Mucosa of gallbladder (tissue), 1 donor: ENCODE measurements at places on chromosomes 12 and 14.

DNA sequence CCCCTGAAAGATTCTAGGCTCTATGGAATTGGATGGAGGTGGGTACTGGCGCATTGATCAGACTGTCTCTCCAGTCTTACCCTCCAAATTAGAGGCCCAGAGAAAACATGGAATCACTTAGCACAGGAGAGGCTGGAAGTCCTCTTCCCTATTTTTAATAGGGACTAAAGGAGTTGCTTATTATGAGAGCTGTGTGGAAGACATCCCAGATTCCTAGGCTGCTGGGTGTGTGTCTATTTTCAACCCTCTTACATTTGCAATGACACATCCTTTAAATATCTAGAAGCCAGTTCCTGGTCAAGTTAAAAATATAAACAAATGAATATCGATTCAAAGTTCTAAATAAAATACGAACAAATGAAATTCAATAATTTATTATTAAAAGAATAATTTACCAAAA lies 58.3 kb upstream of the ARID2 start:
- DNase-seq = no peak

GRCh38 chr14:92425101-92425500 lies 88.5 kb upstream of the RIN3 start:
- DNase-seq = no peak

- no peak for DNase-seq
Measured at GRCh38 chr12:66270613-66271012, 31.7 kb upstream of the HELB start.

DNA sequence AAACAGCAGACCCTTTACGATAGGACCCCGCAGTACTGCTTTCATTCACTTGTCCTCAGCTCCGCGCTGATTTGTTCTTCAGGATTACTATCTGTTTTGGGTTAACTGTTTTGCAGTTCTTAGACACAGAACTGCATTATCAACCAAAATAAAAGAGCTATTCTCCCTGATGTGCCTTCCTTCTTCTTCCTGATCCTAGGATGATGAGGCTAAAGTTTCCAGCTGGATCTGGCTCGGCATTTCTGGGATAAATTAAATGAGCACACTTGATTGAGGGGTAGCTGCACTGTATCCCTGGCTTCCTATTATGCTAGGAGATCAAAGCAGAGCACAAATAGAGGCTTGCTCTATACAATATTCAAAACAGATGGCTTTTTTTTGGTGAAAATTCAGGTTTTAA lies 165.7 kb downstream of the FBXL14 start:
- DNase-seq = no peak

- no peak for DNase-seq
Measured at GRCh38 chr12:56590237-56590830, 39.8 kb downstream of the BAZ2A start.

GRCh38 chr14:99722741-99723140 lies 38.6 kb downstream of the CYP46A1 start:
- DNase-seq = no peak

- no peak for DNase-seq
Measured at GRCh38 chr14:79411403-79412174, 799.7 kb downstream of the DIO2 start.

DNA sequence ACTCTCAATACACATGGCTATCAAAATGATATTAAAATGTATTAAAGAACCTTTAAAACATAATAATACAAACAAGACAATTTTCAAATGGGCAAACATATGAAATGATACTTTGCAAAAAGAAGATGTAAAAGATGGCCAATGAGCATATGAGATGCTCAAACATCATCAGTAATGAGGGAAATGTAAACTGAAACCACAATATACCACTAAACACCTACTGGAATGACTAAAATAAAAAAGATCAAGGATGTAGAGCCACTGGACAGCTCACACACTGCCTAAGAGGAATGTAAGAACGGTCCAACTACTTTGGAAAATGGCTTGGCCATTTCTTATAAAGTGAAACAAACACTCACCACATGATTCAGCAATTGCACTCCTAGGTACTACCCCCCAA lies 97.2 kb upstream of the BBS10 start:
- DNase-seq = no peak

DNA sequence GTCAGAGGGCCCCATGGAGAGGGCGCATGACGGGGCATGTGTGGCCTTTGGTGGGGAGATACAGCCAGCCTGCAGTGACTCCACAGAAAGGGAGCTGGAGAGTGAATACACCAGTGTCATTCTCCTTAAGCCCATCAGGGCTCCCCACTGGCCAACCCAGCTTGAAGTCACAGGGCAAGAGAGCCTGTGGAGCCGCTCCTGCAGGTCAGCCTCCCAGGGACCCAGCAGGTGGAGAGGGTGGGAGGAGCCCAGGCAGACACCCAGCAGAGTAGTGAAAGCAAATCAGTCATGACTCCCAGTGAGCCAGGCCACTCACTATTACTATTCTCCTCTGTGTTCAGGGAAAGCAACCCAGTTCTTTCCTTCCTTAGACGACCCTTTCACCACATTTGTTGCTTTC lies 110.0 kb upstream of the CPM start:
- no peak for DNase-seq

DNA sequence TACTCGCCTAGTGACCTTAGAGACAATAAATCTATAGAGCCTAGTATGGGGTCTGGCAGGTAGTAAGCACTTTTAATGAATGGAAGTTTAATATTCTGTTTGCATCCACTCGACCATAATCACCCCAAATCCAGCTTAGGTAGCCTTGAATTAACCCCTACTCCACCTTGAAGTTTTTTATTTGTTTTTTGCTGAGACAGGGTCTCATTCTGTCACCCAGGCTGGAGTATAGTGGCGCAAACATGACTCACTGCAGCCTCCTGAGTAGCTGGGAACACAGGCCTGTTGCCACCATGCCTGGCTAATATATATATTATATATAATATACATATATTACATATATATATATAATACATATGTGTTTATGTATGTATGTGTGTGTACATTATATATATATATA lies 38.8 kb downstream of the MDM2 start:
- DNase-seq = no peak

DNA sequence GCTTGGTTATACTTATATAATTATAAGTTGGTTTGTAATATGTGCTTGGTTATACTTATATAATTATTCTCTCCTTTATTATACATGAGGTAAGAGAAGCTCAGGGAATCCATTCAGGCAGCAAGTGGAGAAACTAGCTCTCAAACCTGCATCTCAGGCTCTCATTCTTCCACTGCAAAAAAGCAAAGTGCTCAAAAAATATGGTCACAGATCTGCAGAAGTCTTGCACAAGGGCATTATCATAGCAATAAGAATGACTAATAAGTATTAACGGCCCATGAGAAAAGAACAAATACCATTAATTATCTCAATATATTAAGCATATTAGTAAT lies 476 bp upstream of the TRAFD1 start:
- no peak for DNase-seq

DNA sequence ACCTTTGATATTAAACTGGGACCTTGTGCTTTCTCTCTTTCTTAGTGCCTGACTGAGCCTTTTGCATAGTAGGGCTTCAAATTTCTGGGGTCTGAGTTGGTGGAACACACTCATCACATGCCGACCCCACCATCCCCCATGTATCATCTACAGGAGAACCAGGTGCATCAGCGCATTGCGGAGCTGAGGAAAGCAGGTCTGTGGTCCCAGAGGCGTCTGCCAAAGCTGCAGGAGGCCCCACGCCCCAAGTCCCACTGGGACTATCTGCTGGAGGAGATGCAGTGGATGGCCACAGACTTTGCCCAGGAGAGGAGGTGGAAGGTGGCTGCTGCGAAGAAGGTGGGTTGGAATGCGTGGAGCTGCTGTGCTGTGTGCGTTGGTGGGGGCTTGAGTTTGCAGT lies 37.8 kb downstream of the EP400 start:
- DNase-seq = no peak

DNA sequence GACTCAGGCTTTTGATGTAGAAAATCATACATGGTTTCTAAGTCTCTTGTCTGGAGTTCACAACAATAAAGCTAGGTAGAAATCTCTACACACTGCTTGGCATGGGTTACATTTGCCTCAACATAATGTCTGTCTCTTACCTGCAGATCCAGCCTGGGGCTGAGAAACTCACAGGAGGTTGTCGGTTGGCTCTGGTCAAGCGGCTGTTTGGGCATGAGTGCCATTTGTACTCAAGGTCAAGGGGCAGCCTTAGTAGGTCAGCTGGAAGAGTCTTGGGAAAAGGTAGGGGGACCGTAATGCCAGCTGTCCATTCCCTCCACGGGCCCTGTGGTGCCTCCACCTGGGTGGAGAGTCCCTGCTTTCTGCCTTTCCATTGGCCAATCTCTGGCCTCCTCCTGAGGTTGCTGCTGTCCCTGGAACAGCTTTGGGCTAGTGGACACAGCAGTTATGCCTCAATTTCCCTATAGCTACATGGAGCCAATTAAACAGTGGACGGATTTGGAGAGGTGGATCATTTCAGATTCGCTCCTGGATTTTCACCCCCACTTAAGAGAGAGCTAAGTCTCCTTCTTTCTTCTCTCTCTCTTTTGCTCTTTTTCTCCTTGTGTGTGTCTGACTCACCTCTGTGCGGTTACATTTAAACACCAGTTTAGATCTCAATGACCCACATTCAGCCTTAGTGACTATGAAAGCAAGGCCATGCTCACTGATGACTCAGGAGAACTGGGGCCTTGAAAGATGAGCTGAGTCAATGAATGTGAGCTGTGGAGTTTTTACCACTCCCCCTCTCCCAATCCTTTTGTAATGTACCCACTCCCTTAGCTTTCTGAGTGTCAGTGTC lies 132.8 kb upstream of the HIF1A start:
- no peak for DNase-seq

DNA sequence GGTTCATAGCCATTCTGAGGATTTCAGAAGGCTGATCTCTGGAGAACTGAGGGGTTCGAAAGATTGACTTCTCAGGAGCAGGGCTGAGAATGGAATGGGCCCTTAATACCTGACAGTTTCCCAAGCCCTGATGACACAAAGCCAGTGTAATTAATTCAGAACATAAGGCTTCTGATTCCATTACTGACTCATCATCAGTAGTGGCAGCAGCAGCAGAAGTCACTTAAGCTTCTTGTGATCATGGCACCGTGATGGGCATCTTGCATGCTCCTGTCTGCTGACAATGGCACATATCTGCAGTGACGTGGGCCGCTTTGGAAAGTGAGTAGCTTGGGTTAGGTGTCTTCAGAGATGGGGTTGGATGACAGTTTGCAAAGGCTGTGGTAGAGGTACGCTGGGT lies 38.2 kb upstream of the GSG1 start:
- no peak for DNase-seq

DNA sequence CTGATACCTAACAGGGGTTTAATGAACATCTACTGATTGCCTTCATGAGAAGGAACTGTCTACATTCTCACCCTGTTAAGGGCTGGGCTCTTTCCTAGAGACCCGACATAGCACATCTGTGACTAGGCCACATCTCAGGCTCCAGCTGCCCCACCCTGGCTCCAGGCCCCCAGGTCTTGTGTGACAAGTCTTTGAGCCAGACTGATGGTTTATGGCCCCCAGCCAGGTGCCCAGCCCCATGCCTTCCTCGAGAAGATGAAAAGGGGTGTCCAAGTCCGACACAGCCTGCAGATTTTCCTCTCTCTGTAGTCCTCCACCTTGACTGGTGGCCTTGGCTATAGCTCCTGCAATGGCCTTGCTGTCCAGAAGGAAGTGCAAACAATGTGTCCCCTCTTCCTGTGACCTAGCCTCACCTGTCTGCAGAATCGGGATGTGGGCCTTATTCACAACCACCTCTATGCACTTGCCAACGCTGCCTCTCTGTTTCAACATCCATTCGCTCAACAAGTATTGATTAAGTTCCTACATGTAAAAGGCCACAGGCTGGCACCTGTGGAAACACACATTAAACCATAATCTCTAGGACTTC lies 4.2 kb downstream of the ACTN1 start:
- DNase-seq = no peak

DNA sequence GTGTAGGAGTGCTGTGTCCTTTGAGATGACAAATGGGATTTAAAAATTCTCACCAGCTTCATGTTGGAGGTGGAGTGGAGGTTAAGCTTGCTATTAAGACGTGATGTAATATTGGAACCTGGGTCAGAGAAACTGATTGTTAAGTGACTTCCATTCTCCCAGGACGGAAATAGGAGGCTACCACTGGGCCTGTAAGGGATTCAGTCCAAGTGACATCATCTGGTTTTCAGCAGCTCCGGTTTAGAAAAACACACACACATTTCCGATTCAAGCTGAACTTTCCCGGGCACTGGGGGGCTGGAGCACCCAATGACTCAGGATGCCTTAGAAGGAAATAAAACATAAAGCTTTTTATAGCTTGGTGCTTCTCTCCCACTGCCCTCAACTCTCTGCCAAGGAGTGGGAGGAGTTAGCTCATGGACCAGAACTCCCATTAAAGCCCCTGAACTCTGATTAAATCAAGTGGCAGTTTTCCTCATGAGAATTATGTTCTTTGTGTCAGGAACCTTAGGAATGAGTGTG lies 12.4 kb downstream of the CALM1 start:
- DNase-seq = peak; percentile 47

- DNase-seq = no peak
Measured at GRCh38 chr12:102535306-102535705, 54.9 kb upstream of the IGF1 start.

DNA sequence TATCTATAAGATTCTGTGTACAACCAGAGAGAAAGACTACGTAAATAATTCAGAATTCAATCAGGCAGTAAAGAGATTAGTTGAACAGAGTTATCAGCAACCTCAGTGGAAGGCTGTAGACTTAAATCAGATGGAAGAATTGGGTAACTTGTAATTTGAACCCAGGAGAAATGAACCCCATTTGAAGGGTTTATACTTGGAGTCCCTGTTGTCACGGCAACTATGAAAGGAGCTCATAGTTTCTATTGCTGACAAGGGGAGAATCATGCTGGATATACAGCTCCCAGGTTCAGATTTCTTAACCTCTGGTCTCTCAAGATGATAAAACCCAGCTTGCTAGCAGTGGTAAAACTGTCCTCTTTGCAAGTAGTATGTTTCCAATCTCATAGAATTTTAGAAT lies 54.4 kb upstream of the BMP4 start:
- no peak for DNase-seq

DNA sequence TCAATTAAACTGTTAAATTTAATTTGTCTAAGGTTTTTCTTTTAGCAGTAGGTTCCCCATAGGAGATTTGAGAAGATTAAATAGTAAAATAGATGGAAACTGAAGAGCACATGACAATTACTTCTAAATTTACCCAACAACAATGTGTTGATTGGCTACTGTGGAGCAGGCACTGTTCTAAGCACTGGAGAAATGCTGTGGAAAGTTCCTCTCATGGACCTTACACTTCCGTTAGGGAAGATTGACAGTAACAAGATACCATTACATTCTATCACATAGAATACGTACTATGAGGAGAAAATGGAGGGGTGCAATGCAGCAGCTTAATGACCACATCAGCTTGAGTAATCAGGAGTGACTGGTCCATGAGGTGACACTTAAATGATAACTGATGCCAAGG lies 8.1 kb upstream of the STAB2 start:
- DNase-seq = no peak

- no peak for DNase-seq
Measured at GRCh38 chr12:67082221-67082620, 186.9 kb upstream of the CAND1 start.
